ENCODE measurements at places on chromosomes 7 and 10.

- DNase-seq, result no peak
Observed at GRCh38 chr10:86785968-86786367, 29.5 kb downstream of the BMPR1A start.

DNA sequence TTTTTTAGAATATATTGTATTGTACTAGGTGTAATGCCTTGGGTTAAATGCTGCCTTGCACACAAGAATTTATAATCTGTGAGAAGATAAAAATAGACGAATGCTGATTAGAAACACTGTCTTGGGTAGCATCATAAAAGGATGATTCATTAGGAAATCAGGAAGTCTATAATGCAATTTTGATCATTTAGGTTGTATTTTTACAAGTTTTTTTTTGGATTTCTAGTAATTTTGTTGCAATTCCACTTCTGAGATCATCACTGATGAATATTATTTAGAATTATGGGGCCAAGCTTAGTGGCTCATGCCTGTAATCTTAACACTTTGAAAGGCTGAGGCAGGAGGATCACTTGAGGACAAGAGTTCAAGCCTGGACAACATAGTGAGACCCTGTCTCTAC is 29.6 kb downstream of the WBP1L start:
- no peak for DNase-seq

DNA sequence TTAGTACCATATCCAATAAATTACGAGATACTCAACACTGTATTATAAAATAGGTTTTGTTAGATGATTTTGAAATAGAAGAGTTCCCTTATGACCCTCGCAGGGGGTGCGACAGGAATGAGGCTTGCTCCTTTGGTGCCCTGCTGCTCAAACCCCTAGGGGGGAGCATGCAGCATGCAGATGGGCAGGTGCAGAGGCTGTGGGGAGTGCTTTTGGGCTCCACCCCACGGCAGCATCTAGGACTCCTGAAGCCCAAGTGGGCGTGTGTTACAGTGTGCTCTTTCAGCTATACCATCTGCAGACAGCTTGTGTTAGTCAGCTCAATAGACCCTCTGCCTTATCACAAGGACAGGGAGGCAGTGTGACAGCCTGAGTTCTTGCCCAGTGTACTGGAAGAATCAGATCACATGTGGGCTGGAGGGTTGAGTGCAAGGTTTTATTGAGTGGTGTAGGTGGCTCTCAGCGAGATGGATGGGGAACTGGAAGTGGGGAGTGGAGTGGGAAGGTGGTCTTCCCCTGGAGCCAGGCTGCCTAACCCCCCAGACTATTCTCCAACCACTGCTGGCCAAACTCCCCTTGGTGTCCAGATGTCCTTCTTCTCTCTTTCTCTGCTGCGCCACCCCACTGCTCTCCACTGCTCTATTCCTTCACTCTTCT is 3.1 kb upstream of the MRC1 start:
- no peak for DNase-seq

DNA sequence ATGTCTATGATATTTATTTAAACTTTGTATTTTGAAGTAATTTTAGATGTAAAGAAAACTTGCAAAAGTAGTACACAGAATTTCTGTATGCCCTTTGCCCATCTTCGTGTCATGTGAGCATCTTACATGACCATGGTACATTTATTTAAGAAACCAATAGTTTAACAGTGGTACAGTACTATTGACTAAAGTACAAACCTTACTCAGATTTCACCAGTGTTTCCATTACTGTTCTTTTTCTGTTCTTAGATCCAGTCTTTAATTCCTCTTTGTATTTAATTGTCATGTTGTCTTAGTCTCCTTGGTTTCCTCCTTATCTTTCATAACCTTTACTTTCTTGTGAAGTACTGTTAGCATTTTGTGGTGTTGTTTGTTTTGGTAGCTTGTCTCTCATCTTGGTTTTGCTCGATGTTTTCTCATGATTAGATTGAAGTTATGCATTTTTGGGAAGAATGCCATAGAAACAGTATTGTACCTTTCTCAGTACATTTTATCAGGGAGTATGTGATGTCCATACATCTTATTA is 24.1 kb downstream of the TAX1BP1 start:
- DNase-seq, result no peak

GRCh38 chr10:75646218-75646915 is 214.9 kb downstream of the LRMDA start:
- no peak for DNase-seq

- DNase-seq, result no peak
Observed at GRCh38 chr7:139773371-139773770, 4.4 kb downstream of the HIPK2 start.

DNA sequence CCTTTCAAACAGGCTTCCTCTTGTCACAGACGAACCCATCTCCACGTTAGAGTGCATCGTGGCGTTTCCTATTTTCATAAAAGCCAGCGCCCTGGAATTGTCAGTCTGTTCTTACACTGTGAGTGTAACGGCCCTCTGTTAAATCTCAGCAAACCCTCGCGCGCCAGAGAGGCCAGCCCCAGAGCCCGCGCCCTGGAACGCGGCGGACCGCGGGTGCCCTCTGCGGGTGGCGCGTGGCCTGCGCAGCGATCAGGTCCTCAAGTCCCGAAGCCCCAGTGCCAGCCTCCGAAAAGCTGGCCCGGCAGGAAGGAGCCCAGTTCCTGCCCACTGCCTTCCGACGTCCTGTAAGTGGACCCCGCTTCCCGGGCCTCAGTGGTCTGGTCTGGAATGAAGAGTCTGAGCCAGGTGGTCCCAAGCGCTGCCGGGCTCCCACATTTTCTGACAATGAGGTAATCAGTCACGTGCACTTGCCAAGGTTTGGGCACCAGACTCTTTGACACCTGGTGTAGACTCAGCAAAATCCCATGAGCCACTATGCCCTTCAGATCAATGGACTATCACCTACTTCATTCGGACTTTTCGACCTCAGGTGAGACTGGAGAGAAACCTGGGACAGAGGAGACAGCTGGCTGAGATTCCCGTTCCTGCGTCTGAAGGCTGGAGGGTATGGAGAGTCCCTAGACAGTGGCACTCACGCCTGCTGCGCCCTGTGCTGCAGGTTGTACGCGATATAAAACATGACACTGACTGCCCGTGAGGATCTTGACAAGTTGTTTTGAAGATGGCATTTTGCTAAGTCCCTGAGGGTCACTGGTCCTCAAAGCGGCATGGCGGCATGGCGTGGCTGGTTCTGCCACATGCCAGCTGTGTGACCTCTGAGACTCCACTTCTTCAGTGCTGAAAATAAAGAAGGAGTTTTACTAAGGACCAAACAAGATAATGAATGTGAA is 109.4 kb upstream of the LANCL2 start:
- no peak for DNase-seq

GRCh38 chr10:66405566-66405965 is 520.3 kb upstream of the LRRTM3 start:
- DNase-seq, result no peak

DNA sequence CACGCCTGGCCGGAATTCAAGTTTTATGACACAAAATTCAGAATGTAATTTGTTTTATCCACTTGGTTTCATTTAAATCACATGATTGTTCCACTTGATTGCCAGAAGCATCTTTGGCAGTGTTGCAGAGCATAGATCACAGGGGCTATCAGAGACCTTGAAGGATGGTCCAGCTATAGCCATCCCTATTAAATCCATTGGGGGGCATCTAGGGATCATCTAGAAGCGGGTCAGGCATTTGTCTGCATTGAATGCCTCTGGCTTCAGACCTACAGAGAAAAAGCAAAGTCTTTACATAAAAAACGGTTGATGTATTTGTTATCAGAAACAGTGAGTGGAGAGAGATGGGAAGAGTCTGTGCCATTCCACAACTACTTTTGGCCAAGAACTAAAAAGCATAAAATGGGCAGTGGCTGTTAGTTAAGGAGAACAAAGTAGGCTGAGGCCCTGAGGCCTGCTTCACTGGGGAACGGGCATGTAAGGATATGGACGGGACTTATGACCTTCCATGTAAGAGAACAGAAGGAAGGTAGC is 146.3 kb downstream of the NXPH1 start:
- DNase-seq, result no peak

DNA sequence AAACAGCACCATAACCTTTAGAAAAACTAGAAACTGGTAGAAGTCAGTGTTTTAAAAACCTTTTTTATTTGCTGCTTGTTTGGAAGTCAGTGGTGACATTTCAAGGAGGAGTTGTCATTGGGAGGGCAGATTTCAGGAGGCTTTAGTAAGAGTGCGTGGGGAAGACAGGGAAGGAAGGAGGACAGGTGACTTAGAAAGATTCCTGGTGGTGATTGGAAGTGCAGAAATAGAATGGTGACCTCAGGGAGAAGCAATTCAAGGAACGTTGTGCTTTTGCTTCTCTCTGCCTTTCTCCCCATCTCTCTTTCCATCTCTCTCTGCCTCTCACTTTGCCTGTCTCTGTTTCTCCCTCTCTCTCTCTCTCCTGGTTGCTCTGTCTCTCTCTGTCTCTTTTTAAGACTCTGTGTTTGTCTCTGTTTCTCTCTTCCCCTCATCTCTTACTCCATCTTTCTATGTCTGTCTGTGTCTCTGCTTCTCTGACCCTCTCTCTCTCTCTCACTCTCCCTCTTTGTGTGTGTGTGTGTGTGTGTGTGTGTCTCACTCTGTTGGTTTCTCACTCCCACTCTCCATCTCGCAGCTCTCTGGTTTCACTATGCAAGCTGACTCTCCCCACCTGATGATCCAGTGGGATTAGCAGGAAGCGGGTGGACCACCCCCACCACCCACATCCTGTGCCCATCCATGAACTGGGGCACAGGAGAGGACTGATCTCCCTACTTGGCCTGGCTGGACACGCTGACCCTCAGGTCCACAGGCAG is 10.9 kb upstream of the PFKP start:
- no peak for DNase-seq

DNA sequence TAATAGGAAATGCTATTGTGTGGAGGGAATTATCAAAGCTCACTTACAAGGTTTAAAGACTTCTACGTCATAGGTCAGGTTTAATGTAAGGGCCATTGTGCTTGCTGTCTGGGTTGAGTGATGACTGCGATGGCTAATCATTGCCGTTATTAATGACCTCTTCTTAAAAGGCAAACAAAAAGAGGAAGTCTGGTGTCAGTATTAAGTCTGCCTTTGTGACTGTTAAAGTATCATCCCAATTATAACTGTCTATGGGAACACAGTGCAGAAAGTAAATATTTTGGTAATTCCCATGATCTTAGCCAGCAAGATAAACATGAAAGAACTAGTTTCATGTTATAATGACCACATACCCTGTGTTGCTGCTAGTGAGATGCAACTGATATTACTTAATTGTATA is 382.4 kb downstream of the BBS9 start:
- no peak for DNase-seq

DNA sequence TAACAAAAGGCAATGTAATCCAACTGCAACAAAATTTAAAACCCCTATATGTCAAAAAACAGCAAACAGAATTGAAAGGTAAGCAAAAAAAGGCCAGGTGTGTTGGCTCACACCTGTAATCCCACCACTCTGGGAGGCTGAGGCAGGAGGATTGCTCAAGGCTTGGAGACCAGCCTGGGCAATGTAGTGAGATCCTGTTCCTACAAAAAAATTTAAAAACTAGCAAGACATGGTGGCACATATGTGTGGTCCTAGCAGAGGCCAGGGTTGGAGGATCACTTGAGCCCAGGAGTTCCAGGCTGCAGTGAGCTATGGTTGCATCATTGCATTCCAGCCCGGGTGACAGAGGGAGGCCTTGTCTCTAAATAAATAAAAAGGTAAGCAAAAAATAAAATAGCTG is 212.1 kb upstream of the KLF14 start:
- DNase-seq, result no peak

DNA sequence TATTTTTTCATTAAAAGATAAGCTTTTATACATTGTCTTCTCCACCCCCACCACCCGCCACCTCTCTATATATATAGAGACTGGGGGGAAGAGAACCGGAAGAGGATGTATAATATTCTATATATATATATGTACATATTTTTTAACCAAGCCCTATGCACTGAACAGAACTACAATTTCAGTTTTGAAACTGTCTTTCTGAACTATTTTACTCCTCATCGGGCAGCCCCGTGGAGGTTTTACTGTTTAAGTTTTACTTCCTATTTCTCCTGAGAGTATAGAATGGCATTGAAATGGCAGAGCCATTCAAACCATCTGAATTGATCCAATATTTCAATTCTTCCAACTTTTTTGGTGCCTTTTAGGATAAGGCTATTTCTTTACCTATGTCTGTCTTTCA is 1047.1 kb downstream of the NRG3 start:
- no peak for DNase-seq

GRCh38 chr10:118692872-118693271 is 61.9 kb downstream of the CACUL1 start:
- no peak for DNase-seq

DNA sequence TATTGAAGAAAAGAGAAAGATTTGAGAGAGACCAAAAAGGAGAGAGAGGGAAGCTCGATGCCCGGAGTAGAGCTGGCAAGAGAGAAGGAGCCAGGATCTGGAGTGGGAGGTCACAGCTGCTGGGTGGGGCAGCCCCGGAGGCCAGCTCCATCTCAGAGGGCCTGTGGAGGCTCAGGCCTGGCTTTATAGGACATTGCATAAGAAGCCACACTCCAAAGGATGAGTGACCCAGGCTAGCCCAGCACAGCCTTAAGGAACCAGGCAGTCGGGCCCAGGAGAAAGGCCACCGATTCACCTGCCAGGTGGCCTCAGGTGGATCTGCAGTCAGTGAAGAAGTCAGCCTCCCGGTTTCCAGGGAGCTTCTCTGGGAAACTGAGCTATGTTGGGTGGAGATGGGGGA is 676 bp downstream of the PLAC9 start:
- DNase-seq, result no peak

GRCh38 chr10:117734731-117735405 is 192.3 kb downstream of the EMX2 start:
- no peak for DNase-seq

DNA sequence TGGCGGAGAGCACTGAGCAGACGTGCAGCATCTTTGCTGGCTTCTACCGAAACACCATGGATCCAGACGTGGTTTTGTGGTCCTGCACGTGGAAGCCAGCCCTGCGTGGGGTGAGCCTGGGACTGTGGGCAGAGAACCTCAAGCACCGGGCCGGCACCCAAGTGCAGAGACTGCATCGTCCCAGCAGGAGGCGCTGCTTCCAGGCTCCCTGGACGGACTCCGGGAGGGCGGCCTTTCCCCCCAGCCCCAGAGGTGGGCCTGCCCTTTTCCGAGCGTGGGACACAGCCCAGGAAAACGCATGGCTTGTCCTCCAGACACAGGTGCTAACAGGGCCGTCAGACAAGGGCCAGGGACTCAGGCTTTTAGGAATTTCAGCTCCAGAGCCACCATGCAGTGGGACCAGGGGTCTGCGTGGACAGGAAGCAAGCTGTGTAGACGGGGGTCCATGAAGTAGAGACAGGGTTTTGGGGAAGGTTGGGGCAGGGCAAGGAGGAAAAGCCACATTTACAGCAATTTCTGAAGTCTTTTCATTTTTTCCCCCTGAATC is 303.9 kb downstream of the WDR37 start:
- no peak for DNase-seq

DNA sequence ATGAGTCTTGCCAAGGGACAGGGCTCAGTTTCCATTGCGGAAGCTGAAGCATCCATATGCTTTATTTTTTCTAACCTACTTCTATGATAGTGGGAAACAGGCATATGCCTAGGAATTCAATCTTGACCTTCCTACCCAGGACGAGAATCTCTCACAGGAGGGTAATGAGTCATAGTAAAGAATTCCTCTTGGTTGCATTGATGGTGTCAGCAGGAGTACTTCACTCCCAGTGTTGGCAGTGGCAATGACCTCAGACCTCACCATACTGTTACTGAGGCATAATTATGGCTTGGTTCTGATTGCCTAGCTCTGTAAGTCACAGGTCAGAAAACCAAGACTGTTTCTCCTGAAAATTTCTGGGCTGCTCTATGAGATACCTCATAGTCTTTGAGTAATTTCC is 552.9 kb downstream of the ARL4A start:
- DNase-seq, result no peak

- no peak for DNase-seq
Observed at GRCh38 chr7:34900891-34901513, 136.3 kb downstream of the DPY19L1 start.

GRCh38 chr7:80106498-80107113 is 28.0 kb upstream of the GNAI1 start:
- DNase-seq, result no peak

Data from esophagus squamous epithelium (tissue), 5 donors.